ENCODE measurements at places on chromosomes 4 and X.

- DNase-seq, result no peak
Observed at GRCh38 chr4:141006242-141006802, 126.9 kb downstream of the RNF150 start.

DNA sequence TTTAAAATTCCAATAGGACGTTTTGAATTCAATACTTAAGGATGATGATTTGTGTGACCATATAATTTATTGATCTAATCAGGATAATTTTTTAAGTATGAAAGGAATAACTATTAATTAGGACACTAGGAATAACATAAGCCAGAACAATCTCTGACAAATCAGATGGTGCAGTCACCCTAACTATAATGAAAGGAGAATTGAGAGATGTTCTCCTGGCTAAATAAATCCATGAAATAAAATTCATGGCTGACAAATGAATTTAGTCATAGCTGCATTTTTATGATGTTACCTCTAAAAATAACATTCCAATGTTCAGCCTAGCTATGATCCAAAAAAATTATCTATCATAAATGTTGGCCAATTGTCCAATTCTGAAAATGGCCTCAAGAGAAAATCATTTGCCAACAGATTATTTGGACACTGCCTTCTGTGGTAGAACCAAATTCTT, 190.6 kb upstream of the NEIL3 start:
- no peak for DNase-seq

- no peak for DNase-seq
Observed at GRCh38 chr4:39698424-39699009, 581 bp downstream of the UBE2K start.

DNA sequence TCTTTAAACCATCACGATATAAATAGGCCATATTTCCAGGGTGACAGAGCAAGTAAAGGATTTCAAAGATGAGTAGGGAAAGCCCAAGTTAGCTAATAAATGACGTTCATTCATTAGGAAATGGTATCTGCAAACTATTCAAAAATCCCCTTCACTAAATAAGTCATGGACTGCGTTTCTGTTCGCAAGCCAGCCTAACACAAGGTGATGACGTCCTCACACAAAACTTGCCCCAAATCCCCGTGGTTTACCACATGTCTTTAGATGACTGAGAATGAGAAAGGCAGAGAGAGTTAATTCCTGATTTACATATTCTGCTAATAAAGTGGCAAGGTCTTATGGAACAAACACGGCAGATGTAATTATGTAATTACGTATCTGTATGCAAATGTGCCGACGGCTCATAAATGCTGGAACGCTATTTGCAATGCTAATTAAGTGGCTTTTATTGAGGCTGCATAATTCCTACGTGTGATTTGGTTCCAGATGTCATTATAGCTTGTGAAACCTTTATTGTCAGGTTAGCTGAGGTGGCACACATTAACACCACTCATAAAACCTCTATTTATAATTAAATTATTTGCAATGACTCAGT, 437.7 kb upstream of the FRG1 start:
- no peak for DNase-seq

DNA sequence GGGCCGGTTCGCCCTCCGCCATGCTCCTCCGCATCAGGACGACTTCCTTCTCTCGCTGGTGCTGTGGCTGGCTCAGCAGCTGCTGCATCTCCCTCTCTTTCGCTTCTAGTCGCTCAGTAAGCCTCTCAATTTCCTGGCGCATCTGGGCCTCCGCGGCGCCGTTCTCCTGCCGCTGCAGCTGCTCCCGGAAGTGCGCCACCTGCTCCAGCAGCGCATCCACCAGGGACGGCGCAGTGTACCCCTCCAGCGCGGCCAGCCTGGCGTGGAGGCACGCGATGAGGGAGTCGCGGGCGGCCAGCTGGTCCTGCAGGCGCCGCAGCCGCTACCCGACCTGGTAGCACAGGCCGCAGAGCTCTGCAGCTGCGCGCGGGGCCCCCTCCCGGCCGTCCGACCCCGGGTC, 97.4 kb upstream of the MED14 start:
- DNase-seq, result no peak

GRCh38 chr4:36043241-36043640, 201.1 kb downstream of the ARAP2 start:
- DNase-seq, result no peak

- DNase-seq, result peak; percentile 21
Observed at GRCh38 chrX:104098151-104098808, 14.0 kb upstream of the ZCCHC18 start.

DNA sequence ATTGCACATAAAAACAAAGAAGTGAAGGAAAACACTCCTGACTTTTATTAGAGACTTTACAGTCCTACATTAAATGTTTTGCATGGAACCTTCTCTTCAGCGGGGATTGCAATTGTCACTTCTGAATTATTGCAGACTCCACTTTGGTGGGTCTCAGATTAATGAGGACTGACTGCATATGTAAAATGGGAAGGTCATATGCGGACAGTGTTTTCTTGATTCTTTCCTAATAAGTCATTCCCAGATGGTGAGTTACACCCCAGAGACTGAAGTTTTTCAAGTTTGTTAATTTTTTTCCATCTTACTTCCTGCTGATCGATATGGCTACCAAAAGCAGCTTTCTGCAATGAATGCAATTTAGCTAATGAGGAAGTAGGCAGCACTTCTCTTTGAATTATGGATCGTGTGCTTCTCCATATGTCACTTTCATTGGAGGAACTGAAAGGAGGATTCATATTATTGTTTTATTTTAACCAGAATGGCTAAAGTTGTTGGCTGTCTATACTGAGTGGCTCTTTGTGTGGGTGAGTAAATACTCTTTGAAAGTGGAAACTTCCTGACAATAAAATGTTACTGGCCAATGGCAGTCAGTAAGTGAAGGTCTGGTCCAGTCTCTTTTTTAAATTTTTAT, 119.3 kb upstream of the CLNK start:
- DNase-seq, result no peak

GRCh38 chr4:105837037-105837436, 58.2 kb upstream of the NPNT start:
- DNase-seq, result no peak

DNA sequence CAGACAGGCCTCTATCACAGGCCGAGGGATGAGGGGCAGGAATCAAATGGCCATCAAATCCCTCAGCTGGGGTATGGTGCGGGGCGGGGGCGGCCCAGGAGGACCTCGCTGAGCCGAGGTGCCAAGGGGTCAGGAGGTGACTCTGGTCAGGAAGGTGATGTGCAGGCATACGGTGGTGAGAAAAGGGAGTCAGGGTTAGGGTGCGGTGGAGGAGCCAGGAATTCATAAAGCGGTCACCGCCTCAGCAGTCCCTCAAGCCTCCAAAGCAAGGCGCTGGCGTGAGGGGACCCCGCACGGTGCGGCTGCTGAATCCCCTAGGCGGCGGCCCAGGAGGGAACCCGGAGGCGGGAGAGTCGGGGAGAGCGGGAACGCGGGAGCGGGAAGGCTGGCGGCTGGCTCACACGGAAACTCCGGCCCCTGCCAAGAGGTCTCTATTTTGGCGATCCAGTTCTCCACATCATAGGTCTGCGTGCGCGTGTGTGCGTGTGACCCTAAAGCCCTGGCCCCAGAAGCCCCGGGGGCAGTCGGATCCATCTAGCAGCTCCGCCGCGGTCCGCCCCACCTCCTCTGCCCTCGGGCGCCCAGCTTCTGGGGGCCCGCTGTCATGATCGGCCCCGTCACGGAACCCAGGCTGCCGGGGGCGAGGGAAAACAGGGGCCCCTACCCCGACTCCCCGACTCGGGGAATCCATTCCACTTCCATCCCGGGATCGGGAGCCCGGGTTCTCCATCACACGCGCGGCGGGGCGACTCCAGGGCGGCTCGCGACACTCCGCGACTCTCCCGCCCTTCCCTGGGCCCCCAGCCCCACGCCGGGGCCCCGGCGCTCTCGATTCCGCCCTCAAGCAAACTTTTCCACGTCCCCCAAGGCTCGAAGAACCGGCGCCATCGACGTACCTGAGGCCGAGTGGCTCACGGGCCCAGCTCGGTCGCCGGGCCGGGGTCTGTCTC, 593 bp downstream of the ELF4 start:
- no peak for DNase-seq

DNA sequence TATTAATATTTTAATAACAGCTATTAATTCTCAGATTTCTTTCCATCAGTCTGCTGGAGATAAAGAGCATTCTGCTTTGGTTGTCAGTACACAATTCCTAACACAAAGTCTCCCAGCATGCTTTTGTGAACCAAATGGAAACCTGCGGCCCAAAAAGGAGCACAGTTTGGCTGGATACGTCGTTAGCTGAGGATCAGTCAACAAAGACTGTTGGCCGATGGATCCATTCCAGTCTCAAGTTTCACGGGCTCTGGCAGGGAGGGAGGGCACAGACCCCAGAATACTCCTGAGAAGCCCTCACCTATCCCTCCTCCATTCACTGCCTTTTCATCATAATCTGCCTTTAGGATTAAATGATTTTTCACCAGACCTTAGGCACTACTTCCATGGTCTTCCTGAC, 26.3 kb upstream of the PRSS48 start:
- no peak for DNase-seq

- no peak for DNase-seq
Observed at GRCh38 chr4:31291238-31291637, 571.1 kb downstream of the PCDH7 start.

DNA sequence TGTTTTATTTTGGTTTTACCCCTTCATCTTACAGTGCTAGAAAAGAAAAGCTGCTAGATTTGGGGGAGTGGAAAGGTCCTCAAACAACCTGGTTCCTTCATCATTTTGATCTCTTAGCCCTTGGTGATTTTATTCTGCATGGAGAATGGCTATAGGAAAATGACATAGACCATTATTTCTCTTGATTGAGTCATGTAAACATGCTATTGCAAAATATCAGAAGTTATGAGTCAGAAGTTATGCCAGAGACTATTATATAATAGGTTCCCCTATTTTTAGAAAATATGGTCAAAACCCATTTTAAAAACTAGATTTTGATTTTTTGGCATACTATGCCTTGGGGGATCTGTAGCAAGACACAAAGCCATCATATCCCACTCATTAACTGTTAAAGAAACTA, 83.7 kb upstream of the FAM9C start:
- no peak for DNase-seq

GRCh38 chr4:38529189-38530115, 134.5 kb upstream of the KLF3 start:
- DNase-seq, result no peak

GRCh38 chrX:133005616-133006015, 47.2 kb upstream of the HS6ST2 start:
- DNase-seq, result no peak

DNA sequence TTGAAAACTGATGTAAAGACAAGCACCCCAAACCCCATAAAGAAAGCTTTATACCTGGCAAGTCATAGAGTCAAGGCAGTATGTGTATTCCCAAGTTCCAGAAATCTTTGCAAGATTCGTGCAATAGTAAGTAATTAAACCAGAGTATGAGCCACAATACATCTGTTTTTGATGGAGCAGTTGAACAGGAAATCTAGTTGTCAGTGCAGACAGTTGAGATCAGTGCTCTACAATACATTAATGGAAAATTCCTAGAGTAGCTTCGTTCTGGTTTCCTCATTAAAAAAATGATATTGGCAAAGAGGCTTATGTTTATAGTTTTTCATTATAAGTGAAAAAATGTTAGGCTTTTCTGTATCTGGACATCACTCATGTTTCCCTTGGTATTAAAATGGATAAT, 575.3 kb downstream of the TRIML1 start:
- no peak for DNase-seq

- DNase-seq, result no peak
Observed at GRCh38 chr4:181757098-181757497, 486.1 kb upstream of the TENM3 start.

DNA sequence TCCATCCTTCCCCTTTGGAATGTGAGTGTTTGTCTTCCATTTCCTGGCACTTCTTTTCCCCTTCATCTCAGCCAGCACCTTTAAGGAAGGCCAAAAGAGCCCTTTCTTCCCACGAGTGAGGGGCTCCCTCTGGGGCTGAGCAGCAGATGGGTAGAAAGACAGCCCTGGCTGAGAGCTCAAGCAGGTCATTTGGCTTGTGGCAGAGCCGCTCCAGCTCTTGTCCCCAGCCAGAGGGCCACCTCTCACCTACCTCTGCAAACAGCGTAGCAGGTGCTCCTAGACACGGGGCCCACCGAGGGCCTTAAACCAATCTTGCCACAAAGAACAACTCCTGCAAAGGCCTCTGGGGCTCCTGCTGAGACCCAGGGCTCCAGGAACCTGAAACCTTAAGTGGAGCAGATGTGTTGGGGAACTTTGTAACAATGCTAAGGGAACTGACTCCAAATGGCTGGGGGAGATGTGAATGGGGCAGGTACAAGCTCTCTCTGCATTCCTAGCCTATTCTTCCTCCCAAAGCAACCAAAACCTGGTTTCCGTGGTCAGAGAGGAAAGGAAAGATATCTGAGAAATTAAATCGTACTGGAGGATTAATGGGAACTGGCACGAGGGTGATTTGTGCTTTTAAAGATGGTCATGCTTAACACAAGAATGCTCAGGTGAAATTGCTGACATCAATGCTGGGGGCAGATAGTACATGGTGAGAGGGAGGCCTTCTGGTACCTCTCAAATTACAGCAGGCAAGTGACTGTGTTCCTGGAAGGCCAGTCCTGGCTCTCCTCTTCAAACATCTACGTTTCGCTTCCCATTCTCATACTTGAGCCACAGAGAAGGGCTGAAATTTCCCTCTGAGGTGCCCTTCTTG, 27.0 kb downstream of the TFDP3 start:
- DNase-seq, result no peak

DNA sequence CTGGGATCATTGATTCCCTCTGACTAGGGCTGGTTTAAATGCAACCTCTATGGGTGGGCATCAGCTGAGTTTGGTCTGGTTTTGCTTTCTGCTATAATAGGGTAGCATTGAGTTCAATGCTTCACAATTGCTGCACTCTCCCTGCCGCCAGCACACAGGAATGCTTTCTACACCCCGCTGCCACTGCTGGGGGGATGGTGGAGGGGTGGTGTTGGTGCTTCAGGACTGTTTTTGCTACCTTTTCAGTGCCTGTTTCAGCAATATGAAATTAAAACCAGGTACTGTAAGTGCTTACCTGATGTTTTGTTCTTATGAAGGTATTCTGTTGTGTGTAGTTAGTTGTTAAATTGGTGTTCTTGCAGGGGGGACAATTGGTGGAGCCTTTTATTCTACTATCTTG, 67.7 kb downstream of the GNL3L start:
- no peak for DNase-seq

- no peak for DNase-seq
Observed at GRCh38 chr4:109434007-109434971, 674 bp downstream of the SEC24B start.

Data from AG04449 (cell line).